ENCODE measurements at places on chromosomes 2 and 18.

- DNase-seq = no peak
Observed at GRCh38 chr2:10369269-10370255, 66.9 kb downstream of the HPCAL1 start.

GRCh38 chr18:54147439-54147838, 77.0 kb downstream of the MBD2 start:
- DNase-seq = no peak

DNA sequence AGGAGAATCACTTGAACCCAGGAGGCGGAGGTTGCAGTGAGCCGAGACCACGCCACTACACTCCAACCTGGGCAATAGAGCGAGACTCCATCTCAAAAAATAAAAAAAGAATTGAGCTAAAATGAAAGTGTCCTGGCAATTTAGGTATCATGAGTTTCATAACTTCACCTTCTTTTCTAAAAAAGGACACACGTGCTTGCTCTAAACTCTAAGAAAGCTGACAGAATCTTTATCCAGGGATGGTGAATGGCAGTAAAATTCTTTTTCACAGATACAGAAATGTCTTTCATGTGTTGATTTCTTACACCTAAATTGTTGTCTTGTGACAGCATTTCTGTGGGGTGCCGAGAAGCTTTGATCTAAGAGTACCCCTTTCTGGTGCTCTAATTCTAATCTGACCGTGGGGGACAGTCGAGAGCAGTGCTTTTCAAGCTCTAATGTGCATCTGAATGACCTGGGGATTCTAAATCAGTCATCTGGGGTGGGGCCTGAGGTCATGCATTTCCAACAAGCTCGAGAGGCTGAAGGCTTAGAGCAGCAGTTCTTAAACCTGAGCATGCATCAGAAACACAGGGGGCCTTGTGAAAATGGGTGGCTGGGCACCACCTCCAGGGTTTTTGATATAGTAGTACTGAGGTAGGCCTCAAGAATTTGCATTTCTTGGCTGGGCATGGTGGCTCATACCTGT, 42.1 kb upstream of the REL start:
- DNase-seq = no peak

DNA sequence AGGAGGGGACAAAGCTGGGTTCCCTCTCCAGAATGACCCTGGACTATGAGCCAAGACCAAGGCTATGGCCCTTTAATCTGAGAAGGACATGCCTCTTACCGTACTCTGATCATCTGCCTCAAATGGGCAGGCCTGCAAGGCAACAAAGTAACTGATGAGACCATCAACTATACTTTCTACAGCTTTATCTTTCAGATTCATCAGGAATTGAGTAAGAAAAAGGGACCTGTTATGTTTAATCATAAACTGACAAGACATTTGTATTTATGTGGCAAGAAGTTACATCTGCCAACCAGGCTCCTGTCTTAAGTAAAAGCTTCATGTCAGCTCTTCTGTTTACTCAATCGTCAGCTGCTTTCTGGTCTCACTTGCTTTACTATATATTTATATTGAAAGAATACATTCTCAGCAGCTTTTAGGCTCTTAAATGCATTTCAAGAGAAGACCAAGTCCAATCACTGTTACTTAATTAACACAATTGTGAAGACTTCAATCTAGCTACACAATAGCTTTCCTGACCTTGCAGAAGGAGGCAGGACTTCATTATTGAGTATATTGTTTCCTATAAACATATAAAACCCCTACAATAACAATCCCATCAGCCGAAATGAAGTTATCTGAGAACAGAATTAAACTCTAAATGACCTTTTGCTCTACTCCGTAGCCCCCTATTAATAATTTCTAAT, 163.8 kb downstream of the ETAA1 start:
- DNase-seq = no peak

DNA sequence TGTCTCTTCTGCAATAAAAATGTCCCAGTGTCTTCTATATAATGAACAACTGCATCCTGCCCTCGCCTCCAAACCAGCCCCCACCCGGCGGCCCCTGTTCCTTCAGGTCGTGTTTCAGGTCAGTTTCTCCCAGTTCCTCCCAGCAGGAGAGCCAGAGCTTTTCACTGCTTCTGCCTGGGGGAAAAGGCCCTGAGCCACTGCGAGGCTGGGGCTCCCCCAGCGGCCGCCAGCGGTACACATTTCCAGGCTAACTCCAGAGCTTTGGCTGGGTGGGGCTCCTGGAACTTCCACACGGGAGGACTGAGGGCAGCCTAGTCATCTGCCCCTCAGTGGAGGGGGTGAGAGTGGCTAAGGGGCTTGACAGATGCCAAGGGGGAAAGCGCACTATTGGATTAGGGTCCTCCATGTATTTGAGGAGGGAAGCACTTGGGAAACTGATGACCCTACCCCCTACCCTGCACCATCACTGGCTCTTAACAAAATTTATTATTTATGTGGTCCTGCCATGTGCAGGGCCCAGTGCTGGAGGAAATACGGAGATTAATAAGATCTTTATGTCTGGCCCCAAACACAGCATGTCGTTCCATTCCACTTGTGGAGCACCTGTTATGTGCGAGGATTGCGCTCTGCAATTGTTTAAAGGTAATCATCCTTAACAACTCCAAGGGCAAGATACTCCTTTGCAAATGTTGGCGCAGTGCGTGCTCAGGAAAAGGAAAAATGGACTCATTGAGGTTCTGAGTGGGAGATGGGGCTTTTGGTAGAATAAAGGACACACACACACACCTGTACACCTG, 17.3 kb upstream of the CYS1 start:
- DNase-seq = no peak

DNA sequence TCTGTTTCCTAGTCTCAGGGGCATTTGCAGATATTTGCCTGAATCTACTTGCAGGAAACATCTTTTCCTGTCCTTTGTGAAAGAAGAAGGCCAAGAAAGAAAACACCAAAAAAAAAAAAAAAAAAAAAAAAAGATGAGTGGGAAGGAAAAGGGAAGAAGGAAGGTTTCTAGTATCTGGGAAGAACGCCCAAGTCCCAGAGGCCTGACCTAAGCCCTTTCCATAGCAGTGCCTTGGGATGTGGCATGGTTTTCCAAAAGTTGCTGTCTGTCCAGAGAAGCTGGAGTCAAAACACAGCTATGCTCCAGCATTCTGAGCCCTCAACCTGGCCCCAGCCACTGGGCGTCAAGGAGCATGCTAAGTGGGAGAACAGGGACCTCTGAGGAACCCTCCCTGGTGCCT, 123.5 kb downstream of the INHBB start:
- no peak for DNase-seq

- DNase-seq = no peak
Observed at GRCh38 chr18:5941890-5942289, 46.6 kb upstream of the TMEM200C start.

DNA sequence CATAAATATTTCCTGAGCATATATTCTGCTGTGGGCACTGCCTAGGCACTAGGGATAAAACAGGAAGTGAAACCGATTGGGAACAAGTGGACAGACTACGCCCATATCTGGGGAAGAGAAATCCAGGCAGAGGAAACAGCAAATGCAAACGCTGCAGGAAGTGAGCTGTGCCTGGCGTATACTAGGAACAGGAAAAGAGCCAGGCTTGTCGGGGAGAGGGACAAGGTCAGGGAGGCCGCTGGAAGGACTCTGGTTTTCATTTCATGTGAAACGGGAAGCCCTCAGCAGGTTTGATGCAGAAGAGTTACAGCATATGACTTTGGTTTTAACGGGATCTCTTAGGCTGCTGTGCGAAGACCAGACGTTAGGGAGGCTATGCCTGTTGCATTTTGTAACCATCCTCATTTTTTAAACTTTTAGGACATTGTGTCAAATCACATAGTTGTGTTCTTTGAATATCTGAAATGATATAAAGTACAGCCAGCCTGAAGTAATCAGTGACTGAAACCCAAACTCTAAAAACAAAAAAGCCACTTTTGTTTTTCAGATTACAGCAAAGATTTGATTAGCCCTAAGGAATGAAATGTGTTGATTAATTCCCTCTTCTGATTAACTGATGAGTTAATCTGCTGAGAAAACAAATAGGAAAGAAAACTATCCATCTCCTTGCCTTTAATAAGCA, 110.2 kb upstream of the PIEZO2 start:
- DNase-seq = no peak

GRCh38 chr18:74225193-74225840, 66.4 kb downstream of the CYB5A start:
- DNase-seq = no peak

DNA sequence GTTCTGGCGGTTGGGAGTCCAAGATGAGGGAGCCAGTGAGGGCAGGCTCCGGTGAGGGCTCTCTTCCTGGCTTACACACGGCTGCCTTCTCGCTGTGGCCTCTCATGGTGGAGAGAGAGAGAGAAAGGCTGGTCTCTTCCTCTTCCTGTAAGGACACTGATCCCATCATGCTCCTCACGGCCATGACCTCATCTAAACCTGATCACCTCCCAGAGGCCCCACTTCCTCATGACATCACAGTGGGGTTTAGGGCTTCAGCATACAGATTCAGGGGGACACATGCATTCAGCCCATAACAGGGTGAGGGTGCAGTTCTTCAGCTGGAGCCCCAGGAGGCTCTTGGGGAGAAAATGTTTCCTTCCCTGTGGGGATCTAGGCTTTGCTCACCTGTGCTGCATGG, 29.2 kb downstream of the AGAP1 start:
- DNase-seq = no peak

DNA sequence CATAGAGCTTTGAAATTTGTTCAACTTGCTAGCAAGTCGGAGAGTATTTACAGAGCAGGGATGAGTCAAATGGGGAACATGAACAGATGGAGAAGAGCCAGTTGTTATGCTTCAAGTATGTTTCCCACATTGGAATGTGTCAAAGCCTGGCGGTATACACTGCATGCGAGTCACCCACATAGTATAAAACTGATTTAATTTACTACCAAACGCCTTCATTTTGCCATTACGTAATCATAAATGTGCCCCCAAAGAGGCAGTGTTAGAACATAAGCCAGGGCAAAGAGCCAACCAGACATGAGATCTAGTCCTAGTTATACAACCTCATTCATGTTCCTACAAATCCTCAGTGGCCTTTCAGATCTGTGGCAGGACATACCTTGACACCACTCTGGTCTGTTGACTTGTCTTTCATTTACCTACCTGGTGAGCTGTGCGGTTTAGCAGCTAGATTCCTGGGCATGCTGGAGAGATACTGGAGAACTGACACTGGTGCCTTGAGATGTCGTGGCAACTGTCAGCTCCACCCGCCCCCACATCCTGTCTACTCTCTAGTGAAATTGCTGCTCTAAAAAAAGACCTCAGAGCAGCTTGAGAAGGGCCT, 21.7 kb upstream of the NRP2 start:
- peak; percentile 72 for DNase-seq

DNA sequence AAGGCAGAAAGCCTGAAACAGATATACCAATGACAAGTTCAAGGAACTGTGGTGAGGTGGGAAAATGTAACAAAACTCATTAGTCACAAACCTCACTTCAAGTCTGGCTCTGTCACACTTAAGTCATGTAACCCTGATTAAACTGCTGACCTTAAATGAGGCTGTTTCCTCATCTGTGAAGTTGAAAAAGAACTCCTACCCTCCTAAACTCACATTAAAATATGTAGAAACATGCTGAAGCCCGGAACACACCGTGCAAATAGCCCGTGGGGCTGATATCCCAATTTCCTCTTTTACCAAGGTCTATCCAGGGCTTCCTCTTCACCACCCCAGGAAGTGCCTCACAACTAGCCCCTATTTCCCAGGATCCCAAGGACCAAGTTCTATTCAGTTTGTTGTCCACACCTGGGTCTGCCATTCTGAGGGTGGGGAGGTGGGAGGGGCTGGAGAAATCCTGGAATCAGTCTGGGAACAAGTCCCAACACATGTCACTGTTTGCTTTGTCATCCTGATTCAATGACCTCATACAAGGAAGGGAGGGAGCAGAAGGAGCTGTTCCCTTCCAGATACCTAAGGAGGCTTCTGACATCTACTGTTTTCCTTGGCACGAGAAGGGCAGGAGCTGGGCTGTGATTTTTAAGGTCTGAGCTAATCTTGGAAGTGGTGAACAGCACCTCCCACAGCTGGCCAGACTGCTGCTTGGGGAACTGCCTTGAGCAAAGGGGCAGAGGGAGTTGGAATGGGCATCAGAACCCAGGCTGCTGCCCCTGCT, 42.3 kb downstream of the SLC4A1AP start:
- DNase-seq = no peak

Measured in activated CD8-positive, alpha-beta memory T cell treated with anti-CD3 and anti-CD28 coated beads for 24 hours (primary cell).